ENCODE measurements at places on chromosomes 3 and 15.

DNA sequence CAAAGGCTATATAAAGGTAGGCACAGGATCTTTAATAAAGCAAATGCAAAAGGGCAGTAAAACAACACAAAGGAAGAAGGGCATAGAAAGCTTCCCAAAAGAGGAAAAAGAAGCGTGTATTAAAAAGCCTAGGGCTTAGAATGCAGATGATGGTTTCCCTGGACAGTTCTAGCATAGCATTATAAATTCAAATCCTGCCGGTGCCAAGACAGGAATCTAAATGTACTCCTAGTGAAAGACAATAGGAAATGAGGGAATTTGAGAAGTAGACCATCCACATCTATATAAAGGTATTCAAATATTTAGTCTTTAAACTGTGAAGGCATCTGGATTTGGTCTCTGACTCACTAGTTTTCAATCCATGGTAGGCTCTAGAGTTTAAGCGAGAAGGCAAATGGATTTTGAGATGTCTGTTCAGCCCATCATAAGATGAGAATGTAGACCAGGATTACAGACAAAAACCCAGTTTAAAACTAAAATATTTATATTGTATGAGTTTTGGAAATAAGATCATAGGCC, 431.8 kb downstream of the TBL1XR1 start:
- DNase-seq: no peak

- no peak for DNase-seq
These were observed 1.9 kb upstream of the BCL2L10 start for GRCh38 chr15:52114261-52115055.

DNA sequence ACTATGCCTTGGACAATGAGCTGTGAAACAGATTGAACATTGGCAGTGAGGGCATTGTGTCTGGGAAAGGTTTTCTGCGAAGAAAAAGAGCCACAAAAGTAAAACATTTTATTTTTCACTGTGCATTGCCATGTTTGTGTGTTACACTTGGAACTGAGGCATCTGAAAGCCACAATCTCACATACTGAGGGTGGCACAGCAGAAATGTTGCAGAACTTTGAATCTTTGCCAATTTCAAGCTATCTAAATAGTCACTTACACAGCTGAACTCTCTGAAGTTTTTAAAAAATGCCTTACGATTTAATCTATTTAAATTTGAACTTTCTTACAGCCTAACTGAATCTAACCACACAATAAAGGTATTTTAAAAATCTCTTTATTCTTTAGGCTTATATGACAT, 154.1 kb upstream of the GRM7 start:
- DNase-seq: no peak

DNA sequence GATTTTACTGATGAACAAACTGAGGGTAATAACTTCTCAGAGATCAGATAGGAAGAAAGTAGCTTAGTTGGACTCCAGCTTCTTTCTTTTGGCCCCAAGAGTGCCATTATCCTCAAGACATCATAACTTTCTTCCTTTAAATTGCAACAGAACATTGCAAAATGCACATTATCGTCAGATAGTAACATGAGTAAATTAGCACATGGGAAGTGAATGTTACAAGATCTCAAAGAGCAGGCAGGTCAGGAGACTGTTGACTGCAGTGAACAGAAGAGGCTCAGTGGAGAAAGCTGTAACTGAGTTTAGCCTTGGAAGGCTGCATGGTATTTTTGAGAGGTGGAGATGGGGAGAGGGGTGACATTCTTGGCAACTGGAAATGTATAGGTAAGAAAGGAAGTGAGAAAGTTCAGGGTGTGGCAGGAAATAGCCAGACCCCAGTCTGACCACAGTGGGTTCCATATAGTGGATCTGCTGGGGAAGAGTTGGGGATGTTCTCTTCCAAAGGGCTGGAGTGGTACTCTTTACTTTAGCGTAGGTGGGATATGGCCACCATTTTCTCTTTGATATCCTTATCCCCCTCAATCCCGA, 307.7 kb downstream of the RPLP1 start:
- peak; percentile 94 for DNase-seq

DNA sequence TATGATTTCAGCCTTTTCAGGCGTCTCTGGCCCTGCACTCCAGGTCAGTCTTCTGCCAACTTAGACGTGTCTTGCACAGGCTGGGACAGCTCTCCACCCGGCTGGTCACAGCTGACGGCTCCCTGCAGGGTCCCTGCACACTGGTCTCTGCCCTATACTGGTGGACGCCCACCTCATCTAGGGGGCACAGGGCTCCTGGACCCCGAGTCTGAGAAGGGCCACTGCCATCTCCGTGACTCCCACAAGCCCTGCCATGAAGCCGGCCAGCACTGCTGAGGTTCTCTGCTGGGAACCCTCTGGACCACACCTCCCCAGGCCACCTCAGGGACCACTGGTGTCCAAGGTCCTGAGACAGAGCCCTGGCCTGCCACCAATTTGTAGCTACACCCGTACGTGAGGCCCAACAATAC, 40.5 kb downstream of the CYFIP1 start:
- no peak for DNase-seq

DNA sequence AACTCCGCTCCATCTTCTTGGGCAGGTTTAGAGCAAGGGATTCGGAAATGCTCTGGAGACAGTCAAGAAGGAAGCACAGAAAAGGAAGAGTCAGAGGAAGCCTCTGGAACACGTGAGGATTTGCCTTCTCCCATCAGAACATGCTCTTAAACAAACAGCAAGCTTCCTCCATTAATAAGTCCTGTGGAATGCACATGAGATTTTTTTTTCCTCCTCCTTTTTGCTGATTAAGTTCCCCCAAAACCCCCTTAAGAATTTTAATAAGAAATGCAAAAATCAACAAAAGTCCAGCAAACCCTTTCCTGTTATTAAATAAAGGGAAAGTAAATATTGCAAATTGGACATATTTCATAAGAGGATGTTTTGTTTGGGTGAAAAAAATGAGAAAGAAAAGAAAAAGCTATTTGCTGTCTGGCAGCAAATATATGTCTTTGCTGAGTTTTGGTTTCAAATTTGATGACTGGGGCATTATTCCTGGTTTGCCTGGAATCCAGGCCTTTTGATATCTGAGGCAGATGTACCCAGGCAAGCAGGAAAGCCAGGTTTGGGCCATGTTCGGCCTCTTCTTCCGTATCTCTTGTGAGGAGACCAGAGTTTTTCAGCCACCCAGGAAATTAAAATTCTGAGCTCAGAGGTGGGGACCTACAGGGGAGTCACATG, 7.9 kb upstream of the TSEN2 start:
- DNase-seq: peak; percentile 68

DNA sequence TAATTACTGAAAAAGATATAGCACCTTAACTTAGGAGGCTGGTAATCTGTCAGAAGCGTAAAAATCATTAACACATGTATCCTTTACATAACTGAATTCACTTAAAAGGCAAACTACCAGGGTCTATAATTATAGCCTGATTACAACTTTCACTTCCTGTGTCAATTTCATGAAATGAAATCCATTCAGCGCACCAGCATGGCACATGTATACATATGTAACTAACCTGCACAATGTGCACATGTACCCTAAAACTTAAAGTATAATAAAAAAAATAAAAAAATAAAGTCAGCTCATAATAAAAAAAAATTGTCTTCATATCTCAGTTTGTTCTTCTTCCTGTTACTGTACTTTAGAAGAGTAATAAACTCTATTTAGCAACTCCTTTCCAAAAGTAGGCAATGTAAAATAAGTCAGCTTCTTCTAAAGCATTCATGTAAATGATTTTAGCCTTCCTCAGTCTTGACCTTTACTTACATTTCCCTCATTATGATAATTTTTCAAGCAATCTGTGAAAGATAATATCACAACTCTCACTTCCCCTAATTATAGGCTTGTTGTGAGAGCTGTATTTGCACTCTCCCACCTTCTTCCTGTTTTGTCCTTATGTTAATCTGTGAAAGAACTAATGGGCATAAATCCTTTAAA, 50.1 kb downstream of the KBTBD8 start:
- DNase-seq: no peak

DNA sequence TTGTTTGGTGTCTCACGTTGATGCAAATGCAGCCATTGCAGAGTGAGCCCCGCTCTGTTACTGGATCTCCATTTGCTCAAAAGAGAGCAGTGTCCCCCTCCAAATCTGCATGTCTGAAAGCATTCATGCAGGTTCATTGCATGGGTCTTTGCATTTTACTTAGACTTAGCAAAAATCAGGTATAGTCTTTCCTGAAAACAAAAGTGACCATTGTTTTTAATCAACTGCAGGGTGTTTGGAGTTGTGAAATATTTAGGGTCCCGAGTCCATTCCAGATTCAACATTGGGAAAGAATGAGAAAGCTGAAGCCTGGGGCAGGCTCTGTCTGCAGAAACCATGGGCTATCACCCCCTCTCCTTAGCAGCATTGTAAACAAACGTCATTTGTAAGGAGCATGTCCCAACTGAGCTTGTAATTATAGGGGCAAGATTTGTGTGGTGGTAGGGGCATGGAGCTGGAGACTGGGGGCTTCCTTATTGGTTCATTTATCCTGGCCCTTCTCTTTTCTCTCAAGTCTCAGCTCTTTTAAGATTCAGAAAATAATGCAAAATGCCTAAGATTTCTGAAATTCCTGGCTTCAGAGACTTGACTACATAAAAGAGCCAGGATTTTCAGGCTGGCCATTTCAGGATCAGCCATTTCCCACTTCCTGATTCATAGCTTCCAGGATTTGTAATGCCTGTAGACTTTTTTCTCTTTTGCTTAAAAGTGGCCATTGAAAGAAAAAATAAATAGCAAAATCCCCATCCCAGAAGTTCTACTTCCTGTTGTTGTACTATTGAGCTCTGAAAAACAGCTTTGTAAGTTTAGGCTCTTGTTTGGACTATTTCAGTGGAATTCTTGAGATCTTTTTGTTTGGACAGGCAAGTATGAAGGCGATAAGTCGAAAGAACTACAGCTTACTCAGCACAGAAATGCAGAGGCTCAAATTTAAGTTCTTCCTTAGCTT, 23.0 kb downstream of the IGF1R start:
- peak; percentile 66 for DNase-seq

- DNase-seq: peak; percentile 78
These were observed 70.7 kb downstream of the TOP2B start for GRCh38 chr3:25594007-25594502.

- DNase-seq: peak; percentile 64
These were observed 71.8 kb downstream of the SYNPR start for GRCh38 chr3:63349583-63350573.

DNA sequence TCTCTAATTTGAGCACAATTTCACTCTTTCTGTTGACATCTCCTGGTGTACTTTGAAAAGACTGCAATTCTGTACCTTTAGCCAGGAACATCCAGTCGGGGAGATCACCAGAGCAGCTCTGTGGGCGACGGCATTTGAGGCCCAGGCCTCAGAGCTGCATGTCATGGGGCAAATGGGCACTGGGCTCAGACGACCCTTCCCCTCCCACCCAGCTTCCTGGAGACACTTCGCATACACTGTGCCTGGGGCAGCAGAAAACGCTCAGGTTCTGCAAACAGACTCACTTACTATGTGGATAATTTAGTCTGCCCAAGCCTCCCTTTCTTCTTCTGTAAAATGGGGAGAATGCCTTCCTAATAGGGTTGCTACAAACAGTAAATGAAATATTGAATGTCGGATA, 96.9 kb downstream of the HMG20A start:
- no peak for DNase-seq

DNA sequence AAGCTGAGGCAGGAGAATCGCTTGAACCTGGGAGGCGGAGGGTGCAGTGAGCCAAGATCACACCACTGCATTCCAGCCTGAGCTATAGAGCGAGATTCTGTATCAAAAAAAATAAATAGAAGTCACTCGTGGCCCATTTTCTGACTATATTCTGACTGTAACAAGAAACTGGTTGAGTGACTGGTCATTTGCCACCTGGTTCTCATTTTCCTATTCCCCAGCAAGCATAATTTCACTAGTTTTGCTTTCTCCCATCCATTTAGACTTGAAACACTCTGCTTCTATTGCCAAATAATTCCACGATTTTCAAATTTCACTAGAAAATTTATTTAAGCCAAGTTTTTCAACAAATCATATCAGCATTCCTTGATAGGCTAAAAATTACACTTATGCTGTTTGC, 40.7 kb downstream of the C3orf70 start:
- DNase-seq: no peak

GRCh38 chr15:51267051-51267702, 71.2 kb downstream of the CYP19A1 start:
- no peak for DNase-seq

DNA sequence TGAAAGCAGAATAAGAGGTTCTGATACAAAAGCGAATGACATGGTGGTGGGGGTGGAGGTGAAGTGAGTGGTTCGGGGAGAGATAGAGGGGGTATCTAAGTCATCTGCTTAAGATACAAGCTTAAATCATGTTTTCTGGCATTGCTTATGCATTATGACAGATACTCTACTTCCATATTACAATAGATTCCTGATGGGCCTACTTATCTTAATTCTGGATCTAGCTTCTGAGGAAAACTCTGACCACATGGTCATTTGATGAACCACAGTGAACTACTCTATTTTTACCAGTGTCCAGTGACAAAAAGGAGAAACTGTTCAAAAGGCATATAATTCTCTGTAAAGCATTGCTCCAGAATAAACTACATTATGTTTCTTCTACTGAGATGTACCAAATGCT, 673.7 kb upstream of the CCDC54 start:
- no peak for DNase-seq

DNA sequence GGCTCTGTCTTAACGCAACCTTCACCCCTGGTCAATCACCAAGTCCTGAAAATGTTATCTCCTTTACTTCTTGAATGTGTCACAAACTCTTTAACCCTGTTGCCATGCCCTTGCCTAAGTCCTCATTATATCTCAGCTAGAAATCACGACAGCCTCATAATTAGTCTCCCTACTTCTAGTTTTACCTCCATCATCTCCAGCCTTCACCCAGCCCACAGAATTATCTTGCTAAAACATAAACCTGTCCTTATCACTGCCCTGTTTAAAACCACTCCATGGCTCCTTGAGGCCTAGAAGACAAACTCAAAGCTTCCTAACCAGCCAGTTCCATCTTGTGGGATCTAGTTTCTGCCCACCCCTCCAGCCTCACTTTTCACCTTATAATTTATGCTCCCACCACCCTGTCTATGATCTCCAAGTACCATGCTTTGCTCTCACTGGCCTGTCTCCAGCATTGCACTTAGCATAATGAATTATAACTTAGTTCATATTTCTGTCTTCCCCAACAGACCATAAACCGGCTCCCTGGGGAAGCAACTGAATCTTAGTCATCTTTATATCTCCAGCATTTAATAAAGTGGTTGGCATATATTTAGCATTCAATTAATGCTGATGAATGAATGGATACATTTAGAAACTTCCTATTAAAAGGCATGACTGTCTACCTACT, 39.2 kb downstream of the GPR176 start:
- no peak for DNase-seq

DNA sequence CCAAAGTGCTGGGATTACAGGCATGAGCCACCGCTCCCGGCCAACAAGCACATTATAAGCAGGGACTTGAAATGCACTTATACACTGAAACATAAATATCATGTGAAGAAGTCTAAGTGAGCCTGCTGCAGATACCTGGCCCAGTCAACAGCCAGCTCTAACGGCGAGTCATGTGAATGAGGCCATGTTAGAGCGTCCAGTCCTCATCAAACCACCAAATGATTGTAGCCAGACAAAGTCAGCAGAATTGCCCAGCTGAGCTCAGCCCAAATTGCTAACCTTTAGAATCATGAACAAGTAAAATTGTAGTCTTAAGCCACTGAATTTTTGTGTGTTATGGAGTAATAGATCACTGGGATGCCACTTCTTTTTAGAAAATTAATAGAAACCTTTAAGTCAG, 37.8 kb upstream of the UACA start:
- DNase-seq: peak; percentile 46

All from amniotic epithelial cell (primary cell).